ENCODE measurements at places on chromosomes 12 and 14.

GRCh38 chr12:48968467-48968866 is 3.1 kb downstream of the WNT10B start:
- DNase-seq = no peak

DNA sequence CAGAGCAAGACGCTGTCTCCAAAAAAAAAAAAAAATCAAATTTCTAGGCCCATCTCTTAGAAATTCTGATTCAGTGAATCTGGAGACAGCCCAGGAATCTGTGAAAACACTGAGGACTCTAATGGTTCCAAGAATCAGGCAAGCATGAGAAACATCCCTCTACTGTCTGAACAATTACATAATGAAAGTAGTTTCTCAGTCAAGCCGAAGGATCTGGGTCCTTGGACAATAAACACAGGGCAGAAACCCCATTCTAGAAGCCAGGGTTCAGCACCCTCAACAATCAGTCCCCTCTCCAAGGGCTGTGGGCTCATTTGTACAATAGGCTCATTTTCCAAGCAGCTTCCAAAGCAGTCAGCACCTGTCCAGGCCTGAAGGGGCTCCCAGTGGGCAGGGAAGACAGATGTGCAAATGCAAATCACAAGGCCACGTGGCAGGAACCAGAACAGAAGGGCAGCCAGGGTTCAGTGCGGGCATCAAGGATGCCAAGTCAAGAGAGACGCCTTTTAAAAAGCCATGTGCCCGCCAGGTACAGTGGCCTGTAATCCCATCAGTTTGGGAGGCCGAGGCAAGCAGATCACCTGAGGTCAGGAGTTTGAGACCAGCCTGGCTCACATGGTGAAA is 96.1 kb downstream of the KSR2 start:
- no peak for DNase-seq

DNA sequence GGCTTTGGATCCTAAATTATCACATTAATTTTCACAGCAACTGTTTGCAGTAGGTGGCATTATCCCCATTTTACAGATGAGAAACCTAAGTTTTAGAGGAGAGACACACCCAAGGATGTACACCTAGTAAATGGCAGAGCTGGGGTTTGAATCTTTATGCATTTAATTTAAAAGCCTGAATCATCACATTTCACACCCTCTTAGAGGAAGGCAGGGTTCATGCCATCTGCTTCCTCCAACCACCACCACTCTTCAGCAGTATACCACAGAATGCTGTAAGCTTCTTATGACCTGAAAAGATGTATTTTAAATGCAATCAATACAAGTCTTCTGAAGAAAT is 90.3 kb downstream of the CRADD start:
- DNase-seq = no peak

DNA sequence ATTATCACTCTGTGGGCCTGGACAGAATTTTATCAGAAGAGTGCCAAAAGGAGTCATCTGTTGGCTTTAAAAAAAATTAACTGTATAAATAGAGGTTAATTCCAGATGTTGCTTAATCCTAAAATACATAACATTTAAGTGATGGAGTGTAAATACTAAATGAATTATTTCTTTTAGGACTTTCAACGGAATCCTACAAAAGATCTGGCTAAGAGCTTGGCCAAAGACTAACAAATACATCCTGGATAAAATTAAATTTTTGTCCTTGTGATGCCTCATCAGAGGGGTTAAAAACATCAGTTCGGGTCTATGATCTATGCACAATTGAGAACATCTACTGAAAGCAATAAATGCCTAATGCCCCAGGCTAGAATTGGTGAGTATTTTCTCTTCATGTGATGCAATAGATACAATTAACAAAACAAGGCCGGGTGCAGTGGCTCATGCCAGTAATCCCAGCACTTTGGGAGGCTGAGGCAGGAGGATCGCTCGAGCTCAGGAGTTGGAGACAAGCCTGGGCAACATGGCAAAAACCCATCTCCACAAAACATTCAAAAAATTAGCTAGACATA is 49.8 kb upstream of the RAP1B start:
- no peak for DNase-seq

DNA sequence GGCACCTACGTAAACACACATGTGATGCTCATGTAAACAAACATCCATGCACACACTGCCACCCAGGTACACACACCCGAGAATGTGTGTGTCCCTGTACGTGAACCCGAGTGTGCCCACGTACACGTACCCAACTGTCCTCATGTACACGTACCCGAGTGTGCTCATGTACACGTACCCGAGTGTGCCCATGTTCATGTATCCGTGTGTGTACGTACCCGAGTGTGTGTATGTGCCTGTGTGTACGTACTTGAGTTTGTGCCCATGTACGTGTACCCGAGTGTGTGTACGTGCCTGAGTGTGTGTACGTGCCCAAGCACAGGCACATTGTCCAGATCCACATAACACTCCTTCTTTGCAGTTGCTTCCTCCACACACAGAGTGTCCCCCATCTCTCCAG is 45.0 kb downstream of the LRCOL1 start:
- DNase-seq = no peak

DNA sequence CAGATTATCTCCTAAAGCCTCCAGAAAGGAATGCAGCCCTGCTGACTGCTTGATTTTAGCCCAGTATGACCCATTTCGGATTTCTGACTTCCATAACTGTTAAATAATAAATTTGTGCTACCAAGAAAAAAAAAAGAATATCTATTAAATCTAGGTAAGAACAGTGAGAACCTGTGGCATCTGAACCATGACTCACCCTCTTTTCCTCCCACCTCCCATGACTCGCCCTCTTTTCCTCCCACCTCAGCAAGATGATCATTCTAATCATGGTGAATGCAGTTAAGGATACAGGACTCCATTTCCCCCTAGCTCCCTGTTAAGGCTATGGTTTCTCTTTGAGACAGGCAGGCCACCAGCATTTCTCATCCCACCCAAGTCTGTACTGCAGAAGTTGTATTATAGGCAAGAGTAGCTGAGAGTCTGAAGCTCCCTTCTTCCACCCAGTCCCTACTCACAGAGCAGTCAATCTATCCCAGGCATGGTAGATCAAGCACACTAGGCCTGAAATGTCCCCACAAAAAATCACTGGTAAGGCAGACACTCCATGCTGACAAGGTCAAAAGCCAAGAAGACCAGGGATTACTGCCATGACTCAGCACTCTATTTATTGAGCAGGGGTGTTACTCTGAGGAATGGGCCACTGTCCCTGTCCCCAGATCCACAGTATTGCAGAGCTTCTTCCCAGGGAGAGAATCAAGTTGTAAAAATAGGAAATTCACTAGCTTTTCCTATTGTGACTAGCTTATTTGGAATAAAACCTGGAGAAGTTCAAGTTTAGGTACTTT is 188.9 kb downstream of the ADAMTS20 start:
- no peak for DNase-seq
